ENCODE measurements at places on chromosomes 2 and 18.

DNA sequence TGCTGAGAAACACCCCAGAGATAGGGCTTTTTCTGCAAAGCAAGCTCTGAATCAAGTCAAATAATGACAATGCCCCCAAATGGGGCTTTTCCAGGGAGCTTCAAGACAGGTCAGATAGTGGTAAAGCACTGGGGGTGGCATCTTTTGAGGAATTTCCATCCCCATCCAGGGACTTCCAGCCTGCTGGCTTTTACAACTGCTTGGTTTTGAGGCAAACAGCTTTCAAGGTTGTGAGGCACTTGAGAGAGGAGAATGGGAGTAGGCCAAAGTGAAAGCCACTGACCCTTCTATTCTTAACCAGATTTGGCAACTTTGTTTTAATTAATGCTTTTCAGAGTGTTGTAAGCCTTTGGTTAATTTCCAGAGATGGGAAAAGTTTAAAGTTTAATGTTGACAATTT, 762.0 kb upstream of the POU3F3 start:
- no peak for DNase-seq

GRCh38 chr18:32299484-32299883, 109.6 kb downstream of the MEP1B start:
- DNase-seq, result no peak

GRCh38 chr2:32656069-32656468, 28.2 kb downstream of the TTC27 start:
- no peak for DNase-seq

DNA sequence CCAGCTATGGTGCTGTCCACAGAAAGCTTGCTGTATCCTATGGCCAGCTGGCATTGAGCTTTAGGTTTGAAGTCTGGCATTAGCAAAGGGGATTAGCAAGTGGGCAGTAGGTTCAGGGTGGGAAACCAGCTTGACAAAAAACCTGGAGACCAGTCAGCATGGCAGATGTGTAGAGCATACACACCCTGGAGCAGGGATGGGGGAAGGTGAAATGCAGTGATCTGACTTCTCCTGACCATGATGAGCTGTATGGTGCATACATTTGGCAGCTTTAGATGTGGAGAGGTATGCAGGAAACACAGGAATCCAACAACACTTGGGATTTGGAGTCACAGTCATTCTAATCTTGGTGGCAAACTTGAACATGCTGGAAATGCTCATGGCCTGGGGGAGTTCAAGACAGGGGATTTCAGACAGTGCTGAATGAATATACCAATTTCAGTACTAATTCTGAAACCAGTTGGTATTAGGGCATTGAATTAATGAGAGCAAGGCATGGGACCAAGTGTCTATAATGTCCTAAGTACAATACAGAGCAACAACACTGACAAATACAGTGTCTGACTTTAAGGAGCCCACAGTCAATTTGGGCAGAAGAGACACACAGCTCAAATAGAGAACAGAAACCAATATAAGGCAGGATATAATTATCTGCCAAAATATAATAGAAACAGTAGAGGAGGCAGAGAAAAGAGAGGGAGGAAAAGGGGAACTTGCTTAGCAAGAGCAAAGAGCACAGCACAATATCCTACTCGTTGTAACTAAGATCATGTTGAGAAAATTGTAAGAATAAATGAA, 11.8 kb downstream of the ARHGAP15 start:
- DNase-seq, result no peak

DNA sequence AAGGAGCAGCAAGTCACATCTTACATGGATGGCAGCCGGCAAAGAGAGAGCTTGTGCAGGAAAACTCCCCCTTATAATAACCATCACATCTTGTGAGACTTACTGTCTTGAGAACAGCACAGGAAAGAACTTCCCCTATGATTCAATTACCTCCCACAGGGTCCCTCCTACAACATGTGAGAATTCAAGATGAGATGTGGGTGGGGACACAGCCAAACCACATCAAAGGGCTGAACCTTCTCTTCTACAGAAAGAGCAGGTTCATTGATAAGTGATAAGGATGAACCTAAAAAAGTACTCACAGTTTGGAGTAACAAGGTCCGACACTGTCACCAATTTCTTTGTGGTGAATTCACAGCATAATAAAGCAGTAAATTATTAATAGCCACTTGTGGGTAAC, 422.2 kb upstream of the FSIP2 start:
- DNase-seq, result no peak

- DNase-seq, result no peak
Measured at GRCh38 chr18:1998121-1998520, 573.2 kb downstream of the METTL4 start.

GRCh38 chr18:23238152-23238531, 102.9 kb downstream of the CABLES1 start:
- DNase-seq, result no peak

DNA sequence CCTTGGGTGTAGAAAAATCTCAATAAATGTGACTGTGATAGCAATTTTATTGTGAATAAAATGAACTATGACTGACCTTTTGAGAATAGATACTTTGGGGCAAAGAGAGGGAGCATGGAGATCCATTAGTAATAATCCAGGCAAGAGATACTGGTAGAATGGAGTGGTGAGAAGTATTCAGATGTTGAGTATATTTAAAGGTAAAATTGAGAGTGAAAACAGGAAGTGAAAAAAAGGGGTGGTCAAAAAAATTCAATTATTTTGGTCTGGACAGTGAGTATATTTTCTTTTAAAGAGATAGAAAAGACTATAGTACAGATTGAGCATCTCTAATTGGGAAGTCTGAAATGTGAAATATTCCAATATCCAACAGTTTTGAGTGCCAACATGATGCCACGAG, 1515.6 kb upstream of the NXPH2 start:
- DNase-seq, result no peak
